ENCODE measurements at places on chromosomes 7 and 10.

- DNase-seq: no peak
Observed at GRCh38 chr7:19928247-19928646, 154.8 kb upstream of the TMEM196 start.

GRCh38 chr7:38425509-38425908, 152.1 kb upstream of the TARP start:
- no peak for DNase-seq

DNA sequence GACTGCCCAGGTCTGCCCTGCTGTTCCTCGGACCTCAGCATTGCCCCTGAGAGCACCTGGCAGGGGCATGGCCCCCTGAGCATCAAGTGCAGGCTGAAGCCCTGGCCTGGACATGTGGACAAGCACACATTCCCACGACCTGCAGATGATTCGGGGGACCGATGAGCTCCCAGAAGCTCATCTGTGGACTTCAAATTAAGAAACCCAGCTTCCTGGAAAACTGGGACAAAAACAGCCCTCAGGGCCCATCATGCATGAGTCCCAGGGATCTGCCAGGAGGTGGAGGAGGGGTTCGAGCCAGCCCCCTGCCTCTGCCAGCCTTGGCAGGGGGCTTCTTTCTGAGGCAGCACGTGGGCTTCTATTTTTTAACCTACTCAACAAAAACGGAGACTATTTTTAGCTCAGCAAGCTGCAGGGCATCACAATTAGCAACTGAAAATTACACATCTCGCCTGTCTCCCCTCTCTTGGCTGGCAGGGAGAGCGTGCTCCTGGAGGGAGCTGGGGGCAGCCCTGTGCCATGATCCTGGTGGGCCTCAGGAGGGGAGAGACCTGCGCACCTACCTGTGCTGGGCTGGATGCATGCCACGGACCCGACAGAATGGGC, 51.8 kb downstream of the RASGEF1A start:
- no peak for DNase-seq

DNA sequence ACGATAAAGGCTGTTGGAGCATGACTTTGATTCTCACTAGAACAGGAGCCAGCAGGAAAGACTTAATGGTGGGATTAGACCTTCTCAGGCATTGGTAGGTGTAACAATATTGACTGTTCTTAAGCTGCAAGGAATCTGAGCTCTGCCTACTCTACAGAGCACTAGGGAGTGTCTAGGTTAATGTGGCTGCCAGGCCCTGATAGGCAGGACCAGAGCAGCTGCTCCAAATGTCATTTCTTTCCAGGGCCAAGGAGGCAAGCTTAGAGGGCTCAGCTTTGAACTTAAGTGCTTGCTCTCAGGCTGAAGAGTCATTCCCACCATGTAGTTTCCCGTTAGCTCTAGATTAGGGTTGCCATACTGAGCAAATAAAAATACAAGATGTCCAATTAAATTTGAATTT, 96.8 kb downstream of the RAB18 start:
- no peak for DNase-seq

DNA sequence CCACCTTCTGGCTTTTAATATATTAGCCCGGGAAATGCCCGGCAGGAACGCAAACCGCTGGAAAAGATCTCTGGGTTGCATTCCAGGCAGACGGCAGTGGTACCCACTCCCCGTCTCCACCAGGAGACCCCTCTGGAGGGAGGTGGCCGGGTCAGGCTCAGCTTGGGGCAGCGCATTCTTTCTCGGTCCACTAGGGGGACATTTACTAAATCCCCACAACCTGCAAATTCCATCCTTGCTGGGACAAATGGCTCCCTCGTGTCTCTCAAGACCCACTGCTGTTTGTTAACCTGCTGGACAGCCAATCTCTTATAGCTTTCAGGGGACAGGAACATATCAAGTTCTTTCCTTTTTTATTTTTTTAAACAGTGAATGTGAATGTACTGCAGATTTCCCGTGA, 45.8 kb upstream of the CARD11 start:
- DNase-seq: no peak
